Chondrocyte (in vitro differentiated cells): ENCODE measurements at places on chromosomes 6 and 20. TPM values are rescaled to one million over a fixed set of nuclear protein-coding genes. Genes with fewer than 3 reads are reported as not detected.

The MYL9 gene
- total RNA-seq = 237 to 1,930 TPM (median 1,885 TPM) in 3 replicates

- no peaks in the 10 kb centered on the region for H3K27me3 ChIP-seq
- H3K36me3 ChIP-seq = peaks cover 5% of the 10 kb centered on the region
- no peak overlapping the region for H3K27ac ChIP-seq
- H3K4me1 ChIP-seq = peaks cover under 1% of the 10 kb centered on the region
Measured at GRCh38 chr20:16515046-16515445, 58.2 kb downstream of the KIF16B start.

DNA sequence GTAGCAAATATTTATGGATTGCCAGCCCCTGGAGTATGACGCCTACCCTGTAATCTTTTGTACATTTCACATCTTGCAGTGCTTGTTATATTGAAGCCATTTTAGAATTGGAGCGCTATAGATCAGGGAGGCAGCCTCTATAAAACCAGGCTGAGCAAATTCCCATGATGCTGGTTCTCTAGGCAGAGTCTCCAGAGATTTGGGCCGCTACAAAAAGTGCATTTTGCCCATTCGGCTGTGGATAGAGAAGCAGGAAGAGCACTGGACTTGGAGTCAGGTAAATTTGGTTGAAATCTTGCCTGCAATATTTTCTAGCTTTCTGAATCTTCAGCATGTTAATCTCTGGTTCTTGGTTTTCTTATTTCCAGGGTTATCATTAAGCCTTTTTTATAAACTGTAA, 2.0 kb downstream of the YWHAB start:
- H3K27ac ChIP-seq = peak overlapping the region; percentile 53
- H3K4me1 ChIP-seq = peaks cover 57% of the 10 kb centered on the region
- H3K4me3 ChIP-seq = peak overlapping the region; percentile 91
- no peaks in the 10 kb centered on the region for H3K36me3 ChIP-seq
- no peaks in the 10 kb centered on the region for H3K27me3 ChIP-seq

- H3K4me1 ChIP-seq = no peaks in the 10 kb centered on the region
- no peak overlapping the region for H3K4me3 ChIP-seq
- no peak overlapping the region for H3K27ac ChIP-seq
- no peak for DNase-seq
Measured at GRCh38 chr6:76772951-76773350, 690.3 kb downstream of the HTR1B start.

The COL20A1 gene
- total RNA-seq = 0.21 TPM in 1 of 3 replicates, not detected in the others

DNA sequence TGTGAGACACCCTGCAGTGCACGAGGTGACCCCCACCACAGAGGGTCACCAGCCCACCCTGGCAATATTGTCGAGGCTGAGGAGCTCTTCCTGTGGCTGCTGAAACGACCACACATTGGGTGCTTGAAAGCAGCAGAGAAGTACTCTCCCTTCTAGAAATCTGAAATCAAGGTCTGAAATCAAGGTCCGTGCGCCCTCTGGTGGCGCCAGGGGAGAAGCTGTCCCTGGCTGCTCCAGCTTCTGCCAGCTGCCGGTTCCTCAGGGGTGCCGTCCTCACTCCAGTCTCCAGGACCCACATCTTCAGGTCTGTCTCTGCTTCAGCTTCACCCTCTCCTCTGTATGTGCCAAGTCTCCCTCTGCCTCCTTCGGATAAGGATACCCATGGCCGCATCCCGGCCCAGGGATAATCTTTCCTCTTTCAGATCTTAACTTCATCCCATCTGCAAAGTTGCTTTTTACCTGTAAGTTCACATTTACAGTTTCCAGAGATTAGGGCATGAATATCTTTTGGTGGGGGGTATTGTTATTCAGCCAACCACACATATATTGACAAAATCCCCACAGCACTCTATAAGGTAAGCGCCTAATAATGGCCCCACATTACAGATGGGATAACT, 108.3 kb upstream of the PHACTR3 start:
- H3K36me3 ChIP-seq = peaks cover 8% of the 10 kb centered on the region
- no peak overlapping the region for H3K4me3 ChIP-seq
- peaks cover 24% of the 10 kb centered on the region for H3K27me3 ChIP-seq

DNA sequence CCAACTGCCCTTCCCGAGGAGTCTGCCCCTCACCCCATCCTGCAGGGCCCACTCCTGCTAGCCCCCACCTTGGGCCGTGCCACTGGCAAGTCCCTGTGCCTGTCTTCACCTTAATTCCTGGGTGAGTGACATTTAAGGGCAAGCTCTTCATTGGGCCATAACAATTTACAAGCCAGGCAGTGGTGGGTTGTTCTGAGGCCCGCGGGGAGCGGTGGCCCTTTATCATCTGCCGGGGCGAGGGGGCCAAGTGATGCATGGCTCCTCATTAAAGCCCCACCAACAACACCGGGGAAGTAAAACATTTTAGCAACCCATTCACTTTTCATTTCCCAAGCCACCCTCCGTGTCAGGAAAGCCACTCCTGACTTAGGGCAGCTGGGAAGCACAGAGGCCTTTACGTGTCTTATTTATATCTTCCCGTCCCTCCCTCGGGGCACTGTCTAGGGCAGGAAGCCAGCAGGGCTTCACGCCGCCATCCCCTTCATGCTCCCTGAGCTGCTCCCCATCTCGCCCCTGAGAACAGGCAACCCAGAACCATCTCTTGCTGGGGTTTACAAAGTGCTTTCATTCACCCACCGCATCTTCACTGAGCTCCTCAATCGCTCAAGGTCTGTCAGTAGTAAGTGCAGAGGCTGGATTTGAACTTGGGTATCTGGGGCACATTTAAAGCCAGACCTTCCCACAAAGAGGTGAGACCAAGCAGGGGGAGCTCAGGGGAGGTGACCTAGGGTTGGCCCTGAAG, 55.5 kb upstream of the CCDC167 start:
- no peak overlapping the region for H3K4me3 ChIP-seq
- H3K27ac ChIP-seq = no peak overlapping the region
- H3K4me1 ChIP-seq = peaks cover 23% of the 10 kb centered on the region
- H3K36me3 ChIP-seq = no peaks in the 10 kb centered on the region
- peaks cover 6% of the 10 kb centered on the region for H3K27me3 ChIP-seq
- no peak for DNase-seq

GRCh38 chr6:144954241-144954556, 669.1 kb downstream of the UTRN start:
- no peak overlapping the region for H3K27ac ChIP-seq
- H3K4me1 ChIP-seq = peaks cover 13% of the 10 kb centered on the region
- DNase-seq = no peak

GRCh38 chr20:31474097-31474436, 860 bp downstream of the DEFB124 start:
- DNase-seq = no peak
- H3K4me3 ChIP-seq = no peak overlapping the region
- H3K27ac ChIP-seq = no peak overlapping the region
- no peaks in the 10 kb centered on the region for H3K36me3 ChIP-seq
- H3K27me3 ChIP-seq = peaks cover 22% of the 10 kb centered on the region
- H3K4me1 ChIP-seq = no peaks in the 10 kb centered on the region

DNA sequence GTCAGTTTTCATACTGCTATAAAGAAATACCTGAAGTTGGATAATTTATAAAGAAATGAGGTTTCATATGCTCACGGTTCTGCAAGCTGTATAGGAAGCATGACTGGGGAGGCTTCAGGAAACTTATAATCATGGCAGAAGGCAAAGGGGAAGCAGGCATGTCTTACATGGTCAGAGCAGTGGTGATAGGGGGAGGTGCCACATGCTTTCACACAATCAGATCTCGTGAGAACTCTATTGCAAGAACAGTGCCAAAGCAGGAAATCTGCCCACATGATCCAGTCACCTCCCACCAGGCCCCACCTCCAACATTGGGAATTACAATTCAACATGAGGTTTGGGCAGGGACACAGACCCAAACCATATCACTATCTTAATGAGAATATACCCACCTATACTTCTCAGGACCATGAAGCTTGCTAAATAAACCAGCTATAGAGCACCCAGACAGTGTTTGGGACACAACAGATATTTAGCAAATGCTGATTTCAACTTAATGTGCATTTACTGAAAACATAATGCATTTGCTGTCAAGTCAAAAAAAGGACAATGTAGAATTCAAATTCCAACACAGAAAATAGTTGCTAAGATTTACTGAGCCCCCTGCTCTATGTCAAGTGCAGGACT, 63.8 kb downstream of the TNFRSF21 start:
- no peaks in the 10 kb centered on the region for H3K27me3 ChIP-seq
- no peak overlapping the region for H3K4me3 ChIP-seq
- H3K4me1 ChIP-seq = peaks cover 15% of the 10 kb centered on the region
- no peak overlapping the region for H3K27ac ChIP-seq
- no peak for DNase-seq

DNA sequence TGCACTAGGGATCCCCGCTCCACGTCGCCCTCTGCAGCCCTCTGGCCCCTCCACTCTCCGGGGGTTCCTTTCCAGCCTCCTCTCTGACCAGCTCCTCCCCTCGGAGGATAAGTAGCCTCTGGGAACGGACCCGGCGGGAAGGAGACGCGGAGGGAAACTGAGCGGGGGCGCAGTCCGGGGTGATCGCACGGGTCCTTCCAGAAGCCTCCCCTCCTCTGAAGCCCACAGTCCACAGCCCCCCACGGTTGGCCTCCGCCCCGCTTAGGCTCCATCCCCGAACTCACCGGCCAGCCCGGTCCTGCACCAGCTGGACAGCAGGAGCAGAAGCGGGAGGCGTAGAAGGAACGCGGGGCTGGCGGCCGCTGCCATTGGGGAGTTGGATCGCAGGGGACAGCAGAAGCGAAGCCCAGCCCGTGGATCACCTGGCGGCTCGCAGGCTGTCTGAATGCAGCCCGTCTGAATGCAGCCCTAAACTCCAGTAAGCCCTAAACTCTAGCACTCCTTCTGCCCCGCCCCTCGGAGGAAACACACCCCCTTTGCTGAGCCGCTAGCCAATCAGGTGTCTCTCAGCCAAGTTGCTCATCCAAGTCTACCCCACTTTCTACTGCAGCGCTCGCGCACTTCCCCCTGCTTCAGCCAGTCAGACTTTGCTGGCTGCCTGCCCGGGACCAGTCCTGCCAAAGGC, at the start of gene RAET1G:
RAET1G (minus strand) TSS at position 480 of the 685 bp plus-strand sequence; CDS start at position 369, 111 bp downstream.
- peak within 1 kb of the TSS; percentile 83 for H3K4me3 ChIP-seq
- DNase-seq = peak; percentile 93

The GMEB2 gene
- total RNA-seq = 7.8 to 8.5 TPM (median 7.9 TPM) in 3 replicates
